Ascending aorta (tissue), 2 donors: ENCODE measurements at places on chromosomes 5 and 9.

- DNase-seq: no peak
Observed at GRCh38 chr5:107265193-107265592, 405.5 kb downstream of the EFNA5 start.

GRCh38 chr5:173468821-173469251, 140.6 kb upstream of the STC2 start:
- no peak for DNase-seq

DNA sequence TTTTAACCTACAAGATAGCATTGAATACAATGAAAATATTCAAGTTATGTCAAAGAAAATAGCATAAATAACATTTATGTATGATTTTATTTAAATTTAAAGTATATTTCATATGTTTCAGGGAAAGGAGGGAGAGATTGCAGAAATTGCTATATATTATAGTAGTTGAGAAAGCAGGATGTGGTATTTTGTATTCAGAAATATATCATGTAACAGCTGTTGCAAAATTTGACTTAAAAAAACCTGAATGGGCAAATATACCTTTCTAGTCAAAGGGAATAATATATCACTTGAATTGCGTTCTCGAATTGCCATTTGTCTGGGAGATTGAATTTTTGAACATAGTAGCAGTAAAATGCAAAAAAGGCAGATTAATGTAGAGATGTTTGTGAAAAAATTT, 80.6 kb downstream of the PAM start:
- no peak for DNase-seq

GRCh38 chr9:99921875-99922710, 15.6 kb downstream of the STX17 start:
- no peak for DNase-seq
